Mammary epithelial cell (primary cell): ENCODE measurements at places on chromosomes 1 and 21. TPM values are rescaled to one million over a fixed set of nuclear protein-coding genes. Genes with fewer than 3 reads are reported as not detected.
A peak's percentile ranks its signal among the peaks of the same experiment; 100 is the strongest.

- no peak for DNase-seq
These were observed 210.9 kb downstream of the TGFB2 start for GRCh38 chr1:218556016-218556415.

GRCh38 chr1:224127925-224128819 is 14.3 kb downstream of the FBXO28 start:
- peak; percentile 39 for DNase-seq

DNA sequence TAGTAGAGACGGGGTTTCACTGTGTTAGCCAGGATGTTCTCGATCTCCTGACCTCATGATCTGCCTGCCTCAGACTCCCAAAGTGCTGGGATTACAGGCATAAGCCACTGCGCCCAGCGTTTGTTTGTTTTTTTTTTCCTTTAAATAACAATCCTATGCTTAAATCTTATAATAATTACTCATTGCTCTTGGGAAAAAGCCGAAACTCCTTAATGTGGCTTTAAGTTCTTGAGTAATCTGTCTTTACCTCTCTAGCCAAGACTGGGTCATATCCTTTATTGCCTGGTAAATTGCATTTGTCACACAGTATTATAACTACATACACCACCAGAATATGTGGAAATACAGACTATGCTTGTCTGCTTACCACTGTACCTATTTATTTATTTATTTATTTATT is 97.1 kb downstream of the MACF1 start:
- no peak for DNase-seq

- peak; percentile 16 for DNase-seq
These were observed 2.1 kb downstream of the TAF12 start for GRCh38 chr1:28640766-28641165.

- DNase-seq: peak; percentile 34
These were observed 93.5 kb upstream of the ACTL8 start for GRCh38 chr1:17661546-17662157.

GRCh38 chr1:199669916-199670315 is 357.6 kb upstream of the NR5A2 start:
- DNase-seq: no peak

Gene DCST1
- not detected in 2 replicates for total RNA-seq

Gene F5
- 0.08 TPM in 1 of 2 replicates, not detected in the other for total RNA-seq

- no peak for DNase-seq
These were observed 1748.4 kb downstream of the MRPL39 start for GRCh38 chr21:23858878-23859277.
